Bone marrow (tissue), 2 donors: ENCODE measurements at places on chromosomes 3 and 15.

GRCh38 chr3:7962301-7962700, 539.3 kb upstream of the LMCD1 start:
- no peak for DNase-seq

- DNase-seq, result no peak
Observed at GRCh38 chr3:65864357-65864904, 174.3 kb downstream of the MAGI1 start.

DNA sequence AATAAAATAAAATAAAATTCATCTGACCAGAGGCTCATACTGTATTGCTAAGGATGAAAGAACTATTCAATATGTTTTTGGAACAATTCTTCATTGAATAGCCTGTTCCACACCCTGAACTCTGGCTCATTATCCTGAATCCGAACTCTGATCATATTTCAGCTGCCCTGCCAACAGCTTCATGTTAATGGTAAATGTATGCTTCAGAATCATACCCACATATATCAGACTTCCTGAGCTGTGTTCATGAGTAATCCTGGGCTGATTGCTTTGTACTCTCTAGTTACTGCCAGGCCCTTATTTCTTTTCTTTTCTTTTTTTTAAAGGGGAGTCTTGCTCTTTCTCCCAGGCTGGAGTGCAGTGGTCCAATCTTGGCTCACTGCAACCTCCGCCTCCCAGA, 11.8 kb downstream of the INO80 start:
- DNase-seq, result no peak

GRCh38 chr15:75723847-75724660, 11.4 kb upstream of the CSPG4 start:
- peak; percentile 70 for DNase-seq

GRCh38 chr15:43406189-43406588, 35.3 kb downstream of the TUBGCP4 start:
- no peak for DNase-seq

- no peak for DNase-seq
Observed at GRCh38 chr3:186128158-186128557, 19.3 kb upstream of the ETV5 start.
